ENCODE measurements at places on chromosomes 16 and 17. TPM values are rescaled to one million over a fixed set of nuclear protein-coding genes. Genes with fewer than 3 reads are reported as not detected.

The ANKRD40CL gene
- not detected for polyA plus RNA-seq

The TBC1D3K gene
- not detected for polyA plus RNA-seq

The NAGS gene
- polyA plus RNA-seq, result 0.64 TPM

The ZNF287 gene
- 6.2 TPM for polyA plus RNA-seq

The PRAC2 gene
- not detected for polyA plus RNA-seq

The NATD1 gene
- polyA plus RNA-seq, result 0.45 TPM

The SLC7A6 gene
- 13.8 TPM for polyA plus RNA-seq

The CCL8 gene
- polyA plus RNA-seq, result not detected

The IGF2BP1 gene
- not detected for polyA plus RNA-seq

The HAS3 gene
- 0.09 TPM for polyA plus RNA-seq

The TNFRSF13B gene
- polyA plus RNA-seq, result 224 TPM

The RNF43 gene
- polyA plus RNA-seq, result 0.15 TPM

The PABPN1L gene
- polyA plus RNA-seq, result not detected

The DLX4 gene
- not detected for polyA plus RNA-seq

The HBQ1 gene
- not detected for polyA plus RNA-seq

The B9D1 gene
- polyA plus RNA-seq, result 5.0 TPM

The KRTAP3-1 gene
- polyA plus RNA-seq, result not detected

The AANAT gene
- 1.1 TPM for polyA plus RNA-seq

The FOXC2 gene
- not detected for polyA plus RNA-seq

The PIK3R5 gene
- polyA plus RNA-seq, result 30.7 TPM

The BAIAP2 gene
- polyA plus RNA-seq, result 0.48 TPM

The CTRB1 gene
- polyA plus RNA-seq, result not detected

The NPW gene
- not detected for polyA plus RNA-seq

The ADORA2B gene
- polyA plus RNA-seq, result 1.2 TPM

The APPBP2 gene
- 24.4 TPM for polyA plus RNA-seq

The PROCA1 gene
- polyA plus RNA-seq, result 2.7 TPM

The LRRC75A gene
- polyA plus RNA-seq, result 1.7 TPM

The PRSS22 gene
- polyA plus RNA-seq, result not detected

The NPIPB9 gene
- 0.31 TPM for polyA plus RNA-seq

The PRR11 gene
- 3.0 TPM for polyA plus RNA-seq

The PLA2G10 gene
- polyA plus RNA-seq, result 0.24 TPM

The MT1A gene
- polyA plus RNA-seq, result not detected

All from IgD-negative memory B cell (primary cell).